Left lung (tissue), 14 donors: ENCODE measurements at places on chromosomes 16 and 17. TPM values are rescaled to one million over a fixed set of nuclear protein-coding genes. Genes with fewer than 3 reads are reported as not detected.

DNA sequence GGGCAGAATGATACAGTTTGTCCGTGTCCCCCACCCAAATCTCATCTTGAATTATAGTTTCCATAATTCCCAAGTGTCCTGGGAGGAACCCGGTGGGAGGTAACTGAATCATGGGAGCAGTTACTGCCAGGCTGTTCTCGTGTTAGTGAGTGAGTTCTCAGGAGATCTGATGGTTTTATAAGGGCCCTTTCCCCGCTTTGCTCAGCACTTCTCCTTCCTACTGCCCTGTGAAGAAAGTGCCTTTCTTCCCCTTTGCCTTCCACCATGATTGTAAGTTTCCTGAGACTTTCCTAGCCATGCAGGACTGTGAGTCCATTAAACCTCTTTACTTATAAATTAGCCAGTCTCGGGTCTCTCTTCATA lies 28.9 kb upstream of the SEC14L1 start:
- no peaks in the 10 kb centered on the region for H3K36me3 ChIP-seq
- H3K4me3 ChIP-seq, result no peak overlapping the region
- no peak for DNase-seq

- no peak overlapping the region for H3K27ac ChIP-seq
- H3K36me3 ChIP-seq, result no peaks in the 10 kb centered on the region
- peaks cover 2% of the 10 kb centered on the region for H3K4me1 ChIP-seq
- no peaks in the 10 kb centered on the region for H3K27me3 ChIP-seq
These were observed 1.4 kb downstream of the ZG16 start for GRCh38 chr16:29779474-29779873.

- no peaks in the 10 kb centered on the region for H3K4me1 ChIP-seq
These were observed 83.7 kb downstream of the N4BP1 start for GRCh38 chr16:48526058-48526957.

The TVP23B gene
- 41.8 TPM for polyA plus RNA-seq
